ENCODE measurements at places on chromosomes 13 and 19.

DNA sequence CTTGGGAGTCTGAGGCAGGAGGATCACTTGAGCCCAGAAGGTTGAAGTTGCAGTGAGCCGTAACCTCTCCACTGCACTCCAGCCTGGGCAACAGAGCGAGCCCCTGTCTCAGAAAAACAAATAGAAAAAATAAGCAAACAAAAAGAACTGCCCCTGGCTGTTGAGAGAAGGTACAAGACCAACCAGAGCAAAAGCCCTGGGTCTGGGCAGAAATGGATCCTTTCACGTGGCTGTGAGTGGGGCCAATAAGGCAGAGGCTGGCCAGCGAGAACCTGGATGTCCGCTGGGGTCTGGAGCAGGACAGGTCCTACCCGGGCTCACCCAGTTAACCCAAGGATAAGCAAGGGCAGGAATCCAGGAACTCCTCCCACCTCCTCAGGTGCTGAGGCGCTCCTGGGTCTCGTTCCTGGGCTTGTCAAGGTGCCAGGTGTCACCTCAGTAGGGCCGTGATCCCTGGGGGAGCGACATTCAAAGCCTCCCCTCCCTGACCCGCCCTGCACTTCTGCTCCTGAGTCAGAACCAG lies 4.7 kb upstream of the SLC5A5 start:
- no peak for DNase-seq

GRCh38 chr19:4445963-4446703 lies 11.5 kb downstream of the UBXN6 start:
- DNase-seq, result no peak

DNA sequence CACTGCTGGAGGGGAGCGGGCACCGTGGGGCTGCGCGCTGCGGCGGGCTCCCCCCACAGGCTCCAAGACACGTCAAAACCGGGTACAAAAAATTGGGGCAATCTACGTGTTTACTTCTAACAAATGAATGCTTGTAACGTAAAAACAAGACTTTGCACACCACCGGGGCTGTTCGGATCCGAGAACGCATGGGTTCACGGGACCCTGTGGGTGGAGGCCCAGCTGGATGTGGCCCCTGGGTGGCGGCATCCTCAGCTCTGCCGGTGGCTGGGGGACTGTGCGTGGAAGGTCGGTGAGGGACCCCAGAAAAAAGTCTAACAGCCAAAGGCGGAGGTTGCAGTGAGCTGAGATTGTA lies 10.3 kb upstream of the SLC7A10 start:
- no peak for DNase-seq

- DNase-seq, result no peak
Measured at GRCh38 chr13:110699148-110700145, 6.5 kb downstream of the CARS2 start.

DNA sequence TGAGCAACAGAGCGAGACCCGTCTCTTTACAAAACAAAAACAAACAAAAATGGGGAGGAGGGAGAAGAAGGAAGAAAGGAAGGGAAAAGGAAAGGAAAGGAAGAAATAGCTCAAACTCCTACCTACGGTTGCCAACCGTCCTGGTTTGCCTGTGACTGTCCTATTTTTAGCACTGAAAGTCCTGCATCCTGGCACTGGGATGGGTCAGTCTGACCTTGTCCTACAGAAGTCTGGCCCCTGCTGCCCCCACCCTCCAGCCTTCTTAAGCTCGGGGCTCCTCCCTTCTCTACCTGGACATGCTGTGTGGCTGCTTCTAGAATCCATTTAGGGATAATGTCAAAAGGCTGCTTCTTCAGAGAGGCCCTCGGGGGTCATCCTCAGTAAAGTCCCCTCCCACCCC lies 1.2 kb upstream of the STXBP2 start:
- no peak for DNase-seq
